ENCODE measurements at places on chromosomes 1 and 21.

DNA sequence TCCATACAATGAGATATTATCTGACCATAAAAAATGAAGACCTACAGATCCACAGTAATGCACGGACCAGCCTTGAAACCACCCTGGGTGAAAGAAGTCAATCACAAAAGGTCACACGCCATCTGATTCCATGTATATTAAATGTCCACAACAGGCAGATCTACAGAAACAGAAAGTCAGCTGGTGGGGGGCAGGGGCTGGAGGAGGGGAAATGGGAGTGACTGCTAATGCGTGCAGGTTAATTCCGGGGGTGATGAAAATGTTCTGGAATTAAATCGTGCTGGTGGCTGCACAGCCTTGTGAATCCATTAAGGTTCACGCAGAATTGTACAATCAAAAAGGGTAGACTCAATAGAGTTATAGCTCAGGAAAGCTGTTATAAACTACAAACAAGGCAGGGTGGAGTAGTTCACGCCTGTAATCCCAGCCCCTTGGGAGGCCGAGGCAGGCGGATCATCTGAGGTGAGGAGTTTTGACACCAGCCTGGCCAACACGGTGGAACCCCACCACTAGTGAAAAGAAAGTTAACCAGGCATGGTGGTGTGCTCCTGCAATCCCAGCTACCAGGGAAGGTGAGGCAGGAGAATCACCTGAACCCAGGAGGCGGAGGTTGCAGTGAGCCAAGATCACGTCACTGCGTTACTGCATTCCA is 32.3 kb downstream of the ACOT7 start:
- no peak for DNase-seq
- no peak overlapping the region for H3K4me3 ChIP-seq
- H3K36me3 ChIP-seq, result no peaks in the 10 kb centered on the region
- H3K27ac ChIP-seq, result no peak overlapping the region

DNA sequence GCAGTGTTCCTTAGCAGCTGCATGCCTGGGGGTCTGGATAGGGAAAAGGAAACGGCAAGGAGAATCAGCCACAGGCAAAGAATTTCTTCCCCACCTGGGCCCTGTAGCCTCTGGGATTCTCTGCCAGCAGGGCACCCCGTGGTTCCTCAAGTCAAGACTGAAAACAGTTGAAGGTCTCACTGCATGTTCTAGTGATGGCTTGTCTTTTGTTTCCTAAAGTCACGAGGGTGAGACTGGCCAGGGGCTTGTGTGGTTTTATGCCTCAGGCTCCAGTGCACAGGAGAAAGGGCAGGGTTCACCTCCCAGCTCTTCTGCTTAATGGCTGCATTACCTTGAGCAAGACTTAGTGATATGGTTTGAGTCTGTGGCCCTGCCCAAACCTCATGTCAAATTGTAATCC is 53.2 kb upstream of the B3GALT5 start:
- DNase-seq, result no peak
- no peaks in the 10 kb centered on the region for H3K4me1 ChIP-seq
- H3K4me3 ChIP-seq, result no peak overlapping the region
- H3K27ac ChIP-seq, result no peak overlapping the region
- H3K27me3 ChIP-seq, result no peaks in the 10 kb centered on the region

DNA sequence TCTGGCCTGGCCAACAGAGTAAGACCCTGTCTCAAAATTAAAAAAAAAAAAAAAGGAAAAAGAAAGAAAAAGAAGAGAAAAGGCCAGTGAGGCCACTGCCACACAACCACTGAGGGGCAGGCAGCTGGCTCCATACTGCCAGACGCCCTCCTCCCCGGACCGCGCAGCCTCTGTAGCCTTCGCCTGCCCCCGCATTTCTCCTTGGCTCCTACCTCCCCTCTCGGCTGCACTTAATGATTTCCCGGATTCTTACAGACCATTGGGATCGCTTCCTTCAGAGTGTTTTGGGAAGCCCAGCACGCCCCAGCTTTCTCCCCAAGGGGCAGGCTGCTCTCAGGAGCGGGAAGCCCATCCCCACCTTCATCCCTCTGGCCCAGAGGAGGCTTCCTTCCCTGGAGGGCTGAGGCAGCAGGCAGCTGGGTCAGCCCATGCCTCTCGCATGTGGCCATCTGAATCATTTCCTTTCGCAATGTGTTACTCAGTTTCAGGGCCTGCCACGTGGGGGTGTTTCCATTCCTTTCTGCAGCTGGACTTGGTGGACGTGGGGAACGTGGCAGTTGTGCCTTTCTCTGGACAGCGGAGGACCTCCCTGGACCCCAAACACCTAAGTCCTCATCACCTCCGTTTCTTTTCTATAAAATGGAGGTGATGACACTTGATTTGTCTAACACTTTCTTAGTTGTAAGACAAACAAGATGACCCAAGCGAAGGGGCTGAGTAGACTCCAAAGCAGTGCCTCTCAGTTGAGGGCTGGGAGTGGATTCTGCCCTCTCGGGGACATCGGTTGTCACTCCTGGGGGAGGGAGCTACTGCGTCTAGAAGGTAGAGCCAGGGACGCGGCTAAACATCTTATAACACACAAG is 2.3 kb downstream of the SLC2A5 start:
- H3K27me3 ChIP-seq, result no peaks in the 10 kb centered on the region
- H3K36me3 ChIP-seq, result peaks cover 3% of the 10 kb centered on the region
- peak overlapping the region; percentile 93 for H3K27ac ChIP-seq
- peak overlapping the region; percentile 79 for H3K4me3 ChIP-seq
- peaks cover 37% of the 10 kb centered on the region for H3K4me1 ChIP-seq

- DNase-seq, result no peak
- H3K36me3 ChIP-seq, result no peaks in the 10 kb centered on the region
- H3K4me1 ChIP-seq, result no peaks in the 10 kb centered on the region
- H3K4me3 ChIP-seq, result no peak overlapping the region
These were observed 471.8 kb upstream of the PRMT6 start for GRCh38 chr1:106584676-106585075.

DNA sequence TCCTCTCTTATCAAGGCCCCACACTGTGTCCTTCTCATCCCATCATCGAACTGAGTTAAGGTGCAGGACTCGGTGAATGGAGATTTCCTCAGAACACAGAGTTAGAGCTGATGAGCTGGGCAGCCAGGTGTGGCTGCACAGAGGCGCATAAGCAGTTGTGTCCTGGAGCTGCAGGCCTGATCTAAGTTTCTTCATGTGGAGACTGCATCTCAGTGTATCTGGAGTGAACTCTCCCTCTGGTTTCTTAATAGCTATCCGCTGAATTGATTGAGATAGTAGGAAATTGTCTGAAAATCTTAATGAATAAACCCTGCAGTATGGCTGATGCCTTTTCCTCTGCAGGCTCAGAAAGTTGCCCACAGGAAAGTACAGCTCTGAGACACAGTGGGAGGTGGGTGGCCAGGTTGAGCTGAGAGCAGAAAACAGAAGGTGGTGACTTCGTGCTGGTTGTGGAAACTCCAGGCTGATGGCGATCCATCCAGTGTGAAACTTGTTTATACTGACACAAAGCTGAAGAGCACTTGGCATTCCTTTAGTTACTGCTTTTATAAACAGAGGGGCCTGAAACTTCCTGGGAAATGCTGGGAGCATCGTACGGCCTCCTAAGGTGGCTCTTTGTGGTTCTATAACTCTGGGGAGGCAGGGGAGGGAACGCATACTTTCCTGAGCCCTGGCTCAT is 67.4 kb upstream of the F3 start:
- no peaks in the 10 kb centered on the region for H3K27me3 ChIP-seq
- no peak for DNase-seq
- no peaks in the 10 kb centered on the region for H3K4me1 ChIP-seq

- H3K4me1 ChIP-seq, result no peaks in the 10 kb centered on the region
- no peak overlapping the region for H3K27ac ChIP-seq
- H3K27me3 ChIP-seq, result no peaks in the 10 kb centered on the region
These were observed 19.1 kb downstream of the ZCCHC17 start for GRCh38 chr1:31315902-31316301.

DNA sequence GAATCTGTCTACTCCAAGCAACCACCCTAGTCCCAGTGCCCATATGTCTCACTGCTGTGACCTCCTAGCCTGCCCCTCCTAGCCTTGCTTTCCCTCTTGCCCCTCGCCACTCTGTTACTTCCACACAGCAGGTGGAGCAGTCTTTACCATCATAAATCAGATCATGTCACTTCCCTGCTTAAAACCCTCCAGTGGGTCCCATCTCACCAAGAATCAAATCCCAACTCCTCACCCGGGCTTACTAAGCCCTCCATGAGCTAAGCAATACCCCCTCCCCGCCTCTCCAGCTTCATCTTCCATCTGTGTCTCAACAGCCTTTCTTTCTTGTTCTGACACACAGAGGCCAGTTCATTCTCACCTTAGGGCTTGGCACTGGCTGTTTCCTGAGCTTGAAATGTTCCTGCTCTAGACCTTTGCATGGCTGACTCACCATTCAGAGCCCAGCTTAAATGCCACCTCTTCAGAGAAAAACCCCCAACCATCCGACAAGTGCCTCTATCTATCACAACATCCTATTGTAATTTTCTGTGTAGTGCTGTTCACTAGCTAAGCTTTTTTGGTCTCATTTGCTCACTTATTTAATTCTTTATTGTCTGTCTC is 22.3 kb downstream of the KNCN start:
- H3K27me3 ChIP-seq, result 0 out of 2 replicates have a peak, but pooled peaks cover 7% of the 10 kb centered on the region
- H3K36me3 ChIP-seq, result no peaks in the 10 kb centered on the region
- no peaks in the 10 kb centered on the region for H3K4me1 ChIP-seq
- H3K27ac ChIP-seq, result no peak overlapping the region
- DNase-seq, result no peak
- no peak overlapping the region for H3K4me3 ChIP-seq

- no peak for DNase-seq
- H3K27ac ChIP-seq, result no peak overlapping the region
- peaks cover 9% of the 10 kb centered on the region for H3K36me3 ChIP-seq
- H3K27me3 ChIP-seq, result no peaks in the 10 kb centered on the region
- no peak overlapping the region for H3K4me3 ChIP-seq
These were observed 41.9 kb downstream of the LPGAT1 start for GRCh38 chr1:211788626-211789025.

DNA sequence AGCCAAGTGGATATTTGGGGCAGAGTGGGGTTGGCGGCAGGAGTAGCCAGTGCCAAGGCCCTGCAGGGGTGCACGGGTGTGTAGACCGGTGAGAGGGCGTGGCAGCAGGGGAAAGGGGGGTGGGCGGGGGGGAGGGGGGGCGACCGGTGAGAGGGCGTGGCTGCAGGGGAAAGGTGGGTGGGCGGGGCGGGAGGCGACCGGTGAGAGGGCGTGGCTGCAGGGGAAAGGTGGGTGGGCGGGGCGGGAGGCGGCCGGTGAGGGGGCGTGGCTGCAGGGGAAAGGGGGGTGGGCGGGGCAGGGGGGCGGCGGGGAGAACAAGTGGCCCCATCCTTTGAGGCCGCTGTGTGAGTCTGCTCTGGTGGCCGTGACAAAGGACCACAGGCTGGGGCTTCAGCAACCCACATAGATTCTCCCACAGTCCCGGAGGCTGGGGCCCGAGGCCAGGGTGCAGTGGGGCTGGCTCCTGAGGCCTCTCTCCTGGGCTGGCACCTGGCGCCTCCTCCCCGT is 25.8 kb downstream of the RRP1 start:
- H3K27me3 ChIP-seq, result no peaks in the 10 kb centered on the region
- DNase-seq, result no peak
- H3K27ac ChIP-seq, result no peak overlapping the region

GRCh38 chr1:8351693-8352470 is 34.0 kb downstream of the SLC45A1 start:
- DNase-seq, result no peak
- no peaks in the 10 kb centered on the region for H3K4me1 ChIP-seq
- H3K27ac ChIP-seq, result no peak overlapping the region
- H3K27me3 ChIP-seq, result no peaks in the 10 kb centered on the region

- no peak for DNase-seq
- no peaks in the 10 kb centered on the region for H3K36me3 ChIP-seq
- H3K27me3 ChIP-seq, result no peaks in the 10 kb centered on the region
These were observed 392.4 kb downstream of the DISC1 start for GRCh38 chr1:232019026-232019340.
